ENCODE measurements at places on chromosomes 12 and 14.

DNA sequence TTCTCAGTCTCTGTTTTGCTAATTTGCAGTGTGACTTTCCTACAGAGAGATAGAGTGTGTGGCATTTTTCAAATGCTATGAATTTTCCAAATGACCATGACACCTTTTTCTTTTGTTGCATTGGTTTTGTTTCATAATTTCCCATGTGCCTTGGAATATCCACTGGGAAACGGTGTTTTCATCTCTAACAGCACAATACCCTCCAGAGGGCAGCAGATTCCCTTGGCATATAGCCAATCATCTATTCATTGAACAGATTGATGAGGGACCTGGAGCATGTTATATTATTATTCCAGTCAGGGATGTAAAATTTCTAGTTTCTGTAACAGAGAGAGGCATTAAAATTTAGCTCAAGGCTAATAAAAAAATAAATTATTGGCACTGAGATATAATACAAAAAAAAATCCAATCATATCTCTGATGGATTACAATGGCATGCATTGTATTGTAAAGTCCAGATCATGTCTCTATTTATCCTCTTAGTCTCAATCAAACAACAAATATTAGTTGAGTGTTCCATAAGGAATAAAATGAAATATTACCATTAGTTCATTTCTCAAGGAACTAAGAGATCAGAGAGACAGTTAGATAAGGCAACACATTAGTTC is 29.6 kb upstream of the NTN4 start:
- no peak for DNase-seq

GRCh38 chr12:1692895-1693610 is 2.2 kb downstream of the ADIPOR2 start:
- DNase-seq = no peak

GRCh38 chr12:14810953-14811483 is 3.0 kb downstream of the SMCO3 start:
- DNase-seq = no peak

DNA sequence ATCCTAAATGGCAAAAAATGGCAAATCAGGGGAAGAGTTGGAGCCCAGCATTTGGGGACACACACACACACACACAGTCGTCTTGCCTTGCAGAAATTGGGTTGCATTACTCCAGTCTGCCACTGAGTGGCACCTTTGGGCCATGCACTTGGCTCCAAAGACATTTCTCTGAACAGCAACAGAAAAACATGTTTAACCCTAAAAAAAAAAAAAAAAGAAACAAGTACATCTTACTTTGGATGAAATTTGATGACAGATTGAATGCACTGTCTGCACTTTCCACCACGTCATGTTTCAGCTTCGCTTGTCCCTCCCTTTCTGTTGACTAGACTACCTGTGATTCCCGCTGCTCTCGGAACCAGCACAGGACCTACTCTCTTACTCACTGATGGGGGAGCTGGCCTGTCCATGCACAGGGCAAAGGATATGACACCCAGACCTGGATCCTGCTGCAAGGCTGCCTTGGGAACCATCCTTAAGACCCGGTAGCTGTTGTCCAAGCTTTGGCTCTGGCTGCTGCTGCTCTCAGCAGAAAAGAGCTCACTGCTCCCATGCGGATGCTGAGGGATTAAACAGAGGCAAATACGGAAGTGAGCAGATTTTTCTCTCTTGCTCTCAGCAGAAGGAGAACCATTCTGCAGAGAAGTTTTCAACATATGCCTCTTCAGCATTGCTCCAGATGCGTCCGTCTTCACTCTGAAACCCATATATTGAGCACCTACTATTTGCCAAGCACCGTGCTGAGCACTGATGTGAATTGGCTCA is 376.8 kb downstream of the DPF3 start:
- peak; percentile 60 for DNase-seq

GRCh38 chr12:62995097-62995496 is 60.1 kb upstream of the PPM1H start:
- DNase-seq = no peak

DNA sequence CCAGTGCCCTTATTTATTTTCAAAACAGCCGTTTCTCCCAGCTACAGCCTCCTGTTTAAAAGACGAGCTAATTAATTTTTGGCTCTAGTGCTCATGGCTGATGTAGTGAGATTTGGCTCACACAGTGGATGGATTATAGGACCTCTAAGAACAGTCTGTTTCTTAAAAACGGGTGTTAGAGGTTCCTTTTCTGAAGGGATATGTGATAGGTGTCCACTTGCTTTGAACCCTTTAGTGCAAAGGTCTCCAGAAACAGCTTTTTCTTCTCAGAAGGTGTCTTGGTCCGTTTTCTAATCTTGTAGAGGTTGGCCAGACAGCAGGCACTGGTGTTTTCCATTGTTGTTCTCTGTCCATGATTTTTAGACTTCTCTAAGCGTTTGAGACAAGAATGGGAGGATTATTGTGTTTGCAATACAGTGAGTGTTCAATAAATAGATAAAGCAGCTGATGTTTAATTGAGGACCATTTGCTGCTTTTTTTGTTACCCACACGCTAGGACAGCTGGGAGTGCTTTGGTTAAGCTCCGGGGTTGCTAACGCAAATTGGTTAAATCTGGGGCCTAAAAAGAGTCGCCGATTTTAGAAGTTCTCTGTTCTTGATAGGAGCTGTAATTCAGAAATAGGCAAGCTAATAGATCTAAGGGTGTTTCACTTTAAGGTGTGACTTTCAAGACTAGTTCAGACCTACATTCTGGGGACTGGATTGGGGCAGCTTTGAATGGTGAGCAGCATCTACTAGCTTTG is 1.0 kb downstream of the BORCS5 start:
- DNase-seq = no peak

- DNase-seq = no peak
Measured at GRCh38 chr12:108495823-108496579, 19.1 kb upstream of the FICD start.

- DNase-seq = no peak
Measured at GRCh38 chr12:52311285-52311648, 9.9 kb downstream of the KRT83 start.

DNA sequence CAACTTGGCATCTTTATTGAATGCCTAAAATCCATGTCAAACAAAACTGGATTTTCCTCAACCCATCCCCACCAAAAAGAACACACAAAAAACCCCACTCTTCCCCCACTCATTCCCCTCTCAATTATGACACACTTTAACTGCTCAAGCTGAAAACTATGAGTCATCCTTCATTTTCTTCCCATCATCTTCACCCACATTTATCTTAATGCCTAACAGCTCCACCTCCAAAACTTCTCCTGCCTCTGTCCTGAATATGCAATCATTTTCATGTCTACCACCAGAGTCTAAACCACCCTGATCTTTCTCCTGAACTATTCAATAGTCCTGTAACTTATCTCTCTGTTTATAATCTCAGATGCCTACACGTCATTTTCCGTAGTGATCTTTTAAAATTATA is 239.7 kb downstream of the BCAT1 start:
- DNase-seq = no peak

- no peak for DNase-seq
Measured at GRCh38 chr12:14993537-14994266, 20.9 kb downstream of the PDE6H start.

DNA sequence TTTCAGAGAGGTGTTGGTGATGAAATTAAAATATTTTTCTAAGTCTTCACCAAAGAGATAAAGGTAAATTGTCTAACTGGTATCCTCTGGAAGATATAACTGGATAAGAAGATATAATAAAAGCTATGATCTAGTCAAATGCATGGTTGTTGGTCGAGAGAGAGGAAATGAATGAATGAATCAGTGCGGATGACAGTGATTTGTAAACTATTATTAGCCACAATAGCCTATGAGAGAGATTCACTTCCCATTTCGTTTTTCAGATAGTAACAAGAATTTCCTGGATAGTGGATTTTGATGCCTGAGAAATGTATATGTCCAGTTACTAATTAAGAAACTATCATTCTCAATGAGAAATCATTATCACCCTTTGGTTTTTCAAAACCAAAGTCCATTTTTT is 63.1 kb downstream of the HEATR5A start:
- DNase-seq = no peak

DNA sequence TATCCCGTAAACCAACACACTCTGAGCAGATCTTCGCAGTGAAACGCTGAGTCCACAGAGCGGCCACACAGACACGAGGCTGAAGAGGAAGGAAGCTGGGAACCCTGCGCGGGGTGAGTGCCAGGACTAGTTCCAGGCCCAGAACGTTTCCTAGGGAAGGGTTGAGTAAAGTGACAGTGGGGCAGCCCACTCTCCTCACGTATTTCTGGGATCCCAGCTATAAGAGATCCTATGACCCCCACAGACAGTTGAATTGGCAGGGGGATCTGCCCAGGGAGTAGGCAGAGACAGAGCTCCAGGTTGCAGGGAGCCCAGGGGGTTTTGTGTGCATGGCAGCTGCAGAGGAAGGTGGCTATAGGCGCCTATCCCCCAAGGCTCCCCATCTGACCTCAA is 51.1 kb downstream of the GTF2A1 start:
- no peak for DNase-seq

DNA sequence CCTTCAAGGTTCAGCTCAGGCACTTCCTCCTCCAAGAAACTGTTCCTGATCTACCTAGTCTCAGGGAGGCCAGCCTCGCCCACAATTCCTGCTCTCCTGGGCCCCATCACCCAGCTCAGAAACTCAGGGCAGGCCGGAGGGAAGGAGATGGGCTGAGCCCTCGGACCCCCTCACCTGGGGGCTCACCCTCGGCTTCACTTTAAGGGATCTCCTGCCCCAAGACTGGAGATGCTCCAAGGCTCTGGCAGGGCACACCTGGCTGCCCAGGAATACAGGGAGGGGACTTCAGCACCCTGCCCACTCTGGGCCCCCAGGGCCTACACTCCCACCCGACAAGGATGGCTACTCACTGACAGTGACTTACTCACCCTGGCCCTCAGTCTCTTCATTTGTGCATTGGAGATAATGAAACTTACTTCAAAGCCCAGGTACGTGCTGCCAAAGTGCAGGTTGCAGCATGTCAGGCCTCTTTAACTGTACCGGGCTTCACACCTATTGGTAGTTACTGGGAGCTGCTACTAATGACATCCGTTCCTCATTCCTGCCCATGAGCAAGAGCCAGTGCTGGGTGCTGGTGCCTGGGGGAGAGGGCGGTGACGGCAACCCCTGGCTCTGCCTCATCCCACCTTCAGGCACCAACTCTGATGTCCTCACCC is 21.0 kb upstream of the PPP1R13B start:
- no peak for DNase-seq

DNA sequence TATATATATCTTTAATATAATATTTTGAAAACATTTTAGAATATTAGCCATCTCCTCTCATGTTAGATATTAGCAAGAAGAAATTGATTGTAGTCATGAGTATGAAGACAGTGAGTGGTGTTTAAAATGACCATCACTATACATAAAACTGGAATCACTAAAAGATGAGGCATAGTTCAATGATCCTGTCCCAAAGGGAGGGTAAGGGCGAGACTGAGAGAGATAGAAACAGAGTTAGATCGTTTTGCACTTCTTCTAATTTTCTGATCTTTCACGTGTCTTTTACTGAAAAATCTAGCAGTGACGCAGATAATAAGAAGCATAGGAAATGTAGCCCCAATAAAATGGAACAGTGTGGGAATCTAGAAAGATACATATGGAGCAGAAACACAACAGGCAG is 627.4 kb downstream of the SLC16A7 start:
- DNase-seq = no peak
